NCI-H345 (cell line): ENCODE measurements at places on chromosomes 12 and 14.
A peak's percentile ranks its signal among the peaks of the same experiment; 100 is the strongest.

- no peak for DNase-seq
Observed at GRCh38 chr12:39830852-39831520, 211.4 kb upstream of the ABCD2 start.

GRCh38 chr14:90538716-90539495 is 142.1 kb downstream of the CALM1 start:
- no peak for DNase-seq

DNA sequence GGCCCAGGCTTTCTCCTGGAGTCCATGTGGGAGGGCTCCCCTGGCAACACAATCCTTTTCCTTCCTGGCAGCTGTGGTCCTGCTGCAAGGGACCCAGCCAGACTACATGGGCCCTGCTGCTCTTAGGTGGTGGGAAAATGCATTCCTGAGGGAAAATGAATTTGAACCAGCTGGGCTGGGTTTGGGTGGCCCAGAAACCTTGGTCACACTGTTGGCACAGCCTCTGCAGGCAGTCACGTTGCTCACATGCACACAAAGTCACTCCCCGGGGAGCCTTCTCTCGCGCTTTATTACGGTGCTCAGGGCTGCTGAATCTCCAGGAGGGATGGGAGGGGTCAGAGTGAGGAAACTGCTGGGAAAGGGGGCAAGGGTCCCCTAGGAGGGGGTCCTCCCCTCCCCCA is 17.2 kb downstream of the PLEKHG3 start:
- DNase-seq: peak; percentile 66

- no peak for DNase-seq
Observed at GRCh38 chr14:56840221-56840620, 29.9 kb upstream of the OTX2 start.

GRCh38 chr12:53938326-53939140 is at the start of gene HOXC13:
Gene HOXC13, plus strand, starts transcription at chr12:53938831. Its CDS starts 76 bp downstream, at chr12:53938907.
- DNase-seq: peak; percentile 99
